Dermis microvascular lymphatic vessel endothelial cell (primary cell): ENCODE measurements at places on chromosomes 4 and X.
A peak's percentile ranks its signal among the peaks of the same experiment; 100 is the strongest.

DNA sequence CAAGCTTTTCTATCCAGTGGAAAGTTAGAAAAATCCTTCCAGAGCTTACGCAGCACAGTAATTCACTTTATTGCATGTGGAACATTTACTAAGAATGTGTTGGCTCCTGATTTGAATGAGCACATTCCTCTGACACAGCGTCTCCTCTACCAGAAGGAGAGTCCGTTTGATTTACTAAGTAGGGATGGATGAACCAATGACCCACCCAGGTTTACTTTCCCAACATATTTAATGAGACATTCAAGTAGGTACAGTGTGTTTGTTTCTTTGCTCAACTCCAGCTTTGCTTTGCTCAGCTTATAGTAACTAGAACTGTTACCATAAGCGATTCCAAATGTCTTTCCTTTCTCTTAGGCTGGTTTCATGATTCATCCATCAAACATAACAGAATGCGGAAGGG, 161.7 kb downstream of the SMARCA1 start:
- DNase-seq, result no peak

- DNase-seq, result no peak
Measured at GRCh38 chr4:9979101-9979701, 42.1 kb downstream of the SLC2A9 start.

DNA sequence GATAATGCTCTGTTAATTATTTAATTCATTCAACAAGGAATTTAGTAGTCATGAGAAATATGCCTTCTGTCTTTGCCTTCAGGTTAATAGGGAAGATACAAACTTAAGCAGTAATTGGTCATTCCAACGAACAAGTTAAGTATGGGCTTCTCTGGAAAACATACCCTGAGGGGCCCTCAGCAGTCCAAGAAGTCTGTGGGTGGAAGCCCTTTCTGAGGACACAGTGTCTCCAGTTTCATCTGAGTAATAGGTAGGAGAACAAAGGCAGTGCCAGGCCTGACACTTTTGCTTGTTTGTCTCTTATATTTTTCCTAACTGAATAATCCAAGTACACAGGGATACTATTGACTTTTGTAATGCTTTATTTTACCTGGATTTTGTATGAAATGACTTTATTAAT, 262.5 kb downstream of the FBXW7 start:
- no peak for DNase-seq

DNA sequence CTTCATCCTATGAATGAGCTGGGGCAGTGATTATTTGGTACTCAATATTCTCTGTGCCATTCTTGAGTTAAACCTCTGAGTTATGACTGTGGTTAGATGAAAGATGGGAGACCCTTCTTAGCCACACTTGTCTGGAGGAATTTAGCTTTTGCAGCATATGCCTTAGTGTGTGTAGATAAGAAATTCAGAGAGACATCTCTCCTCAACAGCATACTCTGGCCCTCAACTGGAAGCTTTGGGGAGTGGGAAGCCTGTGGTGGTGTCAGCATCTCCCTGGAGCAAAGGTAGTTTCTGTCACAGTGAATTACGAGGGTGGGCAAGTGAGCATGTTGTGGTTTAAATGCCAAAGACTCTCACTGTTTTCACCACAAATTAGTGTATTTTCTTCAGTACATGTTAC, 58.7 kb downstream of the UGT2A3 start:
- no peak for DNase-seq

- no peak for DNase-seq
Measured at GRCh38 chr4:62457356-62457755, 1257.2 kb downstream of the ADGRL3 start.

GRCh38 chr4:113050371-113050755, 910 bp downstream of the ANK2 start:
- DNase-seq, result no peak

GRCh38 chrX:120727452-120727851, 97.6 kb upstream of the C1GALT1C1 start:
- DNase-seq, result no peak

- DNase-seq, result no peak
Measured at GRCh38 chrX:6738518-6739470, 203.9 kb upstream of the VCX3A start.

- DNase-seq, result peak; percentile 40
Measured at GRCh38 chr4:16264798-16265197, 38.5 kb upstream of the TAPT1 start.

DNA sequence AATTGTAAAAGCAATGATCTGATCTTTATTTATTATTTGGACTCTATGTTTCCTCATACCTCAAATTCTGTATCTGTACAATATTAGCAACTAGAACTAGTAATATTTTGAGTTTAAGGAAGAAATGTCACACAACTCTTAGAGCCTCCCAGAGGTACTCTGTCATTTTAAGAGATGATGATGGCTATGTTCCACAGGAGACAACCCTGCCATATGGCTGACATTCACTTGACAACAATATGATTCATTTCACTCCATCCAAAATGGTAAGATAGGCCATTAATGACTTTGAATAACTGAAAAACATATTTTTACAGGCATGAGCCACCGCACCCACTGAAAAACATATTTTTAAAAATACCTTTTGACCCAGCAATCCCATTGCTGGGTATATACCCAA, 190.3 kb downstream of the MAML3 start:
- no peak for DNase-seq

GRCh38 chr4:76306882-76307659, 538 bp downstream of the STBD1 start:
- peak; percentile 21 for DNase-seq

GRCh38 chr4:113646442-113646822, 115.1 kb downstream of the CAMK2D start:
- no peak for DNase-seq

GRCh38 chr4:42482516-42483327, 85.4 kb downstream of the SHISA3 start:
- no peak for DNase-seq

GRCh38 chr4:173332963-173333657, 1.0 kb downstream of the HMGB2 start:
- no peak for DNase-seq

DNA sequence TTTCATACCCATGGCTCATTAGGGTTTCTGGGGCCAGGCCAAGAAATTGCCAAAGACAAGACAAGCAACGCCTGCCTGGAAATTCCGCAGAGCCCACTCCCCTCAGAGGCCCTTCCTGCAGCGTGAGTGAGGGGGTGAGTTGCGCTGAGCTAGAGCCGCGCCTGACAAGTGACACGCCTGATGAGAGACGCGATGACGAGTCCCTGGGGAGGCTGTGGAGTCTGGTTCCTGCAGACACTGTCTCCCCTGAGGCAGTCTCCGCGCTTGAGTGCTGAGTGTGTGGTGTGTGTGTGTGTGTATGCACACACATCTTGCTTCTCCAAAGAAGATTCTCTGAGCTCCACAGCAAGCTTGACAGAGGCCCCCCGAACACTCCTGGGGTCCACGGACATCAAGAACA, 269.8 kb downstream of the BCOR start:
- DNase-seq, result no peak

DNA sequence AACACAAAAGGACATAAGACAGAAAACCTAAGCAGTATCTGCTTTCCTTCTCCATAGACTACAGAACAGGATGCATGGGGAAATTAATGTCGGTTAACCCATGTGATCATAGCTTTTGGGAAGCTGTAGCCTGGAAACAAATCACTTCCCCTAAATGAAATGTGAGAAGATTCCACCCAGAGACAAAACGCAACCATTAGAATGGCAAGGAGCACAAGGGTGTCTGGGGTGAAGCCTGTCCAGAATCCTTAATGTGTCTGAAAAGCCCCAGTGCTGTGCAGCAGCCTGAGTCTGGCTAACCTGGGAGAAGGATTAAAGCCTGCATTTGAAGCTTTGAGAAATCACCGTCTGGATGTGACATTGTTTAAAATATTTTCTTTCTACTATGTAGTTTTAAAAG, 213.3 kb downstream of the ANKRD50 start:
- DNase-seq, result no peak

- DNase-seq, result no peak
Measured at GRCh38 chrX:23662853-23663252, 4.4 kb upstream of the PRDX4 start.

- DNase-seq, result no peak
Measured at GRCh38 chrX:2628751-2629315, 62.3 kb upstream of the CD99 start.

- no peak for DNase-seq
Measured at GRCh38 chr4:186917136-186917535, 193.5 kb upstream of the FAT1 start.

GRCh38 chr4:48332661-48333060, 8.7 kb upstream of the SLAIN2 start:
- DNase-seq, result no peak

DNA sequence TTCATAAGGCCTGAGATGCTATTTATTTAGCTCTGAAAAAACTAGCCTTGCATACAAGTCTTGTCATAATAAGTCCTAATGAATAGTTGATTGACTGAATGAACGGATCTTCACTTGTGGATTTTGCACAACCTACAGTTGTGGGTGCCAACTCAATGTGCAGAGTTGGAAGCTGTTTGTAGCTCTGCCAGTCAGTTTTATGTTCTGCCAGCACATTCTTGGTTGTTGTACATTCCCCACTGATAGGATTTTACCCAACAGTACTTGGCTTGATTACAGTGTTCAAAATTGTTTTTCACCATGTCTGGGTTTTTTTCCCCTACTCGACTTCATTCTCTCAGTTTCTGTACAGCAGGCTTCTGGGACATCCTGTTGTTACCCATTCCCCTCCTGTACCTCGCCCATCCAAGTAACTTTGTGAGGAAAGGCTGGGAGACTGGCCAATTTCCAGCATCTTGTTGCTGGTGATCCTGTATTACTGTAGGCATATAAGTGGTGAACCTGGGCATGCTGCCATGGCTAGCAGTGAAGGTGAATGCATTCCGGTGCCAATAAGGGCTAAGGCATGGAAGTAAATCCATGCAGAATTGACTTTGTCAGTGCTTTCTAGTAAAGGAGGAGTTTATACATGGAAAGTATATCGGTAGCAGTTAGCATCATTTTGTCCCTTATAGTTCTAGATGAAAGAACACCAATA, 22.8 kb downstream of the IL1RAPL1 start:
- no peak for DNase-seq

DNA sequence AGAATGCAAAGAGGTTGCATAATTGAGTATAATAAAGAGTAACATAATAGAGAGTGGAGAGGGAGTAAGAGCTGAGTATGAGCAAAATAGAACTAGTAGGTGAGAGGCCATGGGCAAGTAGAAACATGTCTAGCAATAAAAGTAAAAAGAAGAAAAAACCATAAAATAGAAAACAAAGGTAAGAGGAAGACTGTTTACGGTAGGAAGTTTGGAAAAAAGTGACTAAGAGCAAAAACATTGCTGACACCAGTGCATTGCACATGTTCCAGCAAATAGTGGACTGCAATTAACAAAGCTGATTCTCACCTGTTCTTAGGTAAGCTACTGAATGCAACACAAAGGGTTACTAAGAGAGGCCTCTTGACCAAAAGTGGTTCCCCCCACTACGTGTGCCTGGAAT, 202.9 kb downstream of the TEX13A start:
- no peak for DNase-seq
